ENCODE measurements at places on chromosomes 13 and 19.

DNA sequence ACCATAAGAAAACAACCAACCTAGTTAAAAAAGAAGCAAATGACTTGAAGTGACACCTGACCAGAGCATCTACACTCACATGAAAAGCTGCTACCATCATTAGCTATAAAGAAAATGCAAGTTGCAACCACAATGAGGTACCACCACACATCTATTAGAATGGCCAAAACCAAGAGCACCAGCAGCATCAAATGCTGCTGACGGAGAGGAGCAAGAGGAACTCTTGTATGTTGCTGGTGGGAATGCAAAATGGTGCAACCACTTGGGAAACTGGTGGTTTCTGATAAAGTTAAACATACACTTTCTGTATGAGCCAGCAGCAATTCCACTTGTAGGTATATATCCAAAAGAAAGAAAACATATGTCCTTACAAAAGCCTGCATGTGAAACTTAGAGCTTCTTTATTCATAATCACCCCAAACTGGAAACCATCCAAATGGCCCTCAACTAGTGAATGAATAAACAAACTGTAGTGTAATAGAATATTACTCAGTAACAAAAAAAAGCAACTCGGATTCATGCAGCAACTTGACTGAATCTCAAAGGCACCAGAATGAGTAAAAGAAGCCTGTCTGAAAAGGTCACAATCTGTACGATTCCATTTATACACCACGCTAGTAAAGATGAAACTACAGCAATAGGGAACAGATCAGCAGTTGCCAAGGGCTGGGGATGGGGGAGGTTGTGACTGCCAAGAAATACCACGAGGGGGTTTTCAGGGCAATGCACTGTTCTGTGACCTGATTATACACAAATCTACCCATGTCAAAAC lies 60.9 kb upstream of the RANBP3 start:
- DNase-seq: no peak

DNA sequence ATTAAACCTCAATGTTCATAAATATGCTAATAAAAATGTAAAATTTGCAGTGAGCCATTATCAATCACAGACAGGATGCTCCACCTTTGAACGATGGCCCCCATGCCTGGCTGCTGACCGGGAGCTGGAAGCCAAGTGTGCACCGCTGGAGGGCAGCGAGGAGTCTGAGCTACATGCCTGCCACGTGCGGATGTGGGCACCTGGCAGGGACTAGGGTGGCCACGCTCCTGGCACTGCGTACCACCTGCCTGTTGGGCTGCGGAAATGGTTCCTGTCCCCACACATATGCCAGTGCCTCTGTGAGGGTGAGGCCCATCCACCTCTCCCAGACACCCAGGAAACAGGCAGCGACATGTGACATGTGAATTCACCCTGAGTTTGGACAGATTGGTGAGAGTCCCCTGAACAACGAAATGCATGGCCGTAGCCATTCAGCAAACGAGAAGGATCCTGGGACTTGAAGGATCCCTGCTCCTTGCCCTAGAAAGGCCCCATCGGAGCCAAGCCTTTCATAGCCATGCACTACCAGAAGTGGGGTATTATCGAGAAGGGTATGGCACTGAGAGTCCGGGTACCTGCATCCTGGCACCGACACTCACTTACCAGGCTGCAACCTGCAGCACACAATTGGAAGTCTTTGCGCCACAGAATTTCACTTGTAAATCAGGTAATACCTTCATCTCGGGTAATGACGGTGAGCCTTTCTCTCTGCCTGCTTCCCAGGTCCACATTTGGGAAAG lies 35.8 kb downstream of the TSHZ3 start:
- DNase-seq: no peak

DNA sequence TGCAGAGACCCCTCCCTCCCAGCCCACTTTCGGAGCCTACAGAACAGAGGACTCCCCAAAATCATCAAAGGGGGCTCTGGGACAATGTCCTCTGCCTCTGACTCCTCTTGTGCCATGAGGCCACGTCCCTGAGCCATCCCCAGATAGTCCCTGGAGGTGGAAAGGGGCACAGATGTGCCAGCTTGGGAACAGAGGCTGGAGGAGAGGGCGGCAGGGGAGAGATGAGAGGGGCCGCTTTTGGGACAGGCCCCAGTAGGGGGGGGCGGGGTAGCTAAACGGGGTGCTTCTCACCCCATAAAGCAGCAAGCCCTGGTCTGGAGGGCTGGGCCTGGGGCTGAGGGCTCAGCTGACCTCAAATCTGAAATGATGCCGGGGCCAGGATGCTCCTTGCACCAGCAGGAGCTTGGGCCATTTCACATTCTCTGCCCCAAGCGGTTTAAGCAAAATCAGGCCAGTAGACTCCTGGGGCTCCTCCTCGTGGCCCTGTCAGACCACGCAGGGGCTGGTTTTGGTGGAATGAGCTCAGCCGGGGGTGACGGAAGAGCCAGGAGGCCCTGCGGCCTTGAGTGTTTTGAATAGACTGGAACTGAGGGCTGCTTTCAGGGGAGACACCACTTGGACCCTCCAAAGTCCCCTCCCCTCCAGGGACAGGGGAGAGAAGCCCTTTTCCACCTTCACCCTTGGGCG lies 27.1 kb downstream of the ONECUT3 start:
- DNase-seq: no peak

- DNase-seq: no peak
Observed at GRCh38 chr13:42947925-42948324, 44.1 kb downstream of the EPSTI1 start.

DNA sequence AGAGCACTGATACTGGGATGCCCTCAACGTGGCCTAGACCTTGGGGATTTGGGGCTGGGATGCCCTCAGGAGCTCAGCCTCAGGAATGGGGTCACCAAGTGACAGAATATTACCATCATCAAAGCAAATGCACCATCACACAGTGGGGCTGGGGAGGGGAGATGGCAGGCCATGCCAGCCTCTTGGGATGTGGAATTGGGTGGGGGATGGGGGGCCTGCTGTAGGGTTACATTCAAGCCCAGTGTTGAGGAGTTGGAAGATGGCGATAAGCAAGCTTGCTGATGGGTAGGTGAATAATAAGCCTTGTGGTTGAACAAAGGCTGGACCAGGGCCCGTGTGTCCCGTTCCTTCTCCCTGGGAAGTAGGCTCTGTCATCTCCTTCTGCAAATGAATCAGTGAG lies 69.1 kb upstream of the GPR12 start:
- no peak for DNase-seq

DNA sequence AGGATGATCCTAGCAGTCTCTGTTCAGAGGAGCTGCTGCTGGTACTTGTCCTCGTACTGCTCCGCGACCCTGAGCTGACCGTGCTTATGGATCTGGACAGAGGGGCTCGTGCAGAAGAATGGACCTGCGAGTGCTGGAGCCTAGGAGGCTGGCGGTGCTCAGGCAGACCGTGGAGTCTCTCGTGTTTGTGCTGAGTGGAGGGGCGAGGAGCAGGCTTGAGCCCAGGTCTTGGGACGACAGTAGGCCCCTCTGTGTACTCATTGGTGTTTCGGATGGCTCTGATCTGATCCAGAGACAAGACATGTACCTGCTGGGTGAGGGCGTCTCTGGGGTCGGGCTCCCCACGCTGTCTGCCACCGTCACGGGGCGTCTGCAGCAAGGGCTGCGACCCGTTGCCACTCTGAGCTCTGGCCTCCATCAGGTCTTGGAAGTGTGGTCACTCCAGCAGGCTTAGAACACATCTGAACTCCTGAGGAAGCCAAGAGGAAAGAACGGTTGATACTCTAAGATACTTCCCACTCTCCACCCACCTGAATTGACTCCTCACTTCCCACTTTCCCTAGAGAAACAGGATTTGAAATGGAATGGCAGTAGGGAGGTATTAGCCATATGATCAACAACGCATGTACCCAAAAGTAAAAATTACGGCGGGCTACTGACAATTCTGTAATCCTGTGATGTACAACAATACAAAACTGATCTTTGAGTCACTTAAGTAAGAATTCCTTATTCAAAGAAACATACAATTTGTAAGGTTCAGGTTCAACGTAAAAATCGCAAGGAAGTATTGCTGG lies 3.4 kb downstream of the SPRY2 start:
- DNase-seq: no peak

DNA sequence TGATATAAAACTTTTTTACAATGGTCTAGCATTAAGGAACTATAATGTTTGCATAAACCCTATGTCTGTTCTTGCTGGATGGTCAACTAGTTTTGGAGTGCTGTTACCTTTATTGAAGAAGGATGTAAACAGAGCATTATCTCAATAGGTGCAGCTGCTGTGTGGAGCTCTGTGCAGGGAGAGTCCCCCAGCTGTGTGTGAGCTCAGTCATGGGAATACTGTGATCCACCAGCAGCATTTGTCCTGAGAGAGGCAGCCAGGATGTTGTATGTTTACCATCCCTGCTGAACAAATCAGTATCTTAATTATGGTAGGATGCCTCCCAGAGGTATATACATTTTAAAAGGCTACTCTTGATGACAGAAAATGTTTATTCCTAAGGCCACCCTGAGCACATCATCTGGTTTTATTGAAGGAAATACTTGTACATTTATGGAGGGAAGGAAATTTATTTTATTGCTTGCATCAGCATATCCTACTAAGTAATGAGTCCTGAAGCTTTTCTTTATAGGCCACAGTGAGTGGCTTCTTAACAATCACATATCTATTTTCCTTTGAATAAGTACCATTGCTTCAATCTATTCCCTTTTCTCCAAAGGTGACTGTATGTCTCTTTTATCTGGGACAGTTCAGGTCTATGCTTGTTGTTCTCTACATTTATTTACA lies 11.7 kb downstream of the RAP2A start:
- DNase-seq: no peak

- DNase-seq: no peak
Observed at GRCh38 chr13:62176051-62176450, 760.4 kb upstream of the PCDH20 start.

DNA sequence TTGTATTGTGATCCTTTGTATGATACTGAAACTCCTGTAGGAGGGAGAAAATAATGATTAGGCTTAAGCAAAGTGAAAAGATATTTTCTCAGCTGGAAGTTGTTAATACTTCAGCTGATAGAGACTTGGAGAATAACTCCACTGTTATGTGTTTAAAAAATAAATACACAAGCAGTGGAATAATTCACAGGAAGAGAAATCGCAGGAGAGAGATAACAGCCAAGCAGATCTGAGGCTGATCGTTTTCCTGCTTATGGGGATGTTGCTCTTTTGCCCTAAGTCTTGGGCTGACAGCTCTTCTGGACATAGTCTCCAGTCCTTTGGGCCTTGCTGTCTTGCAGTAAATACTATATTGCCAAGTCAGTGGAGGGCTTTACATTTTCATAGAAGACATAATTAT lies 93.3 kb downstream of the OLFM4 start:
- DNase-seq: no peak

- DNase-seq: no peak
Observed at GRCh38 chr19:55452749-55453346, 8.6 kb downstream of the ISOC2 start.

DNA sequence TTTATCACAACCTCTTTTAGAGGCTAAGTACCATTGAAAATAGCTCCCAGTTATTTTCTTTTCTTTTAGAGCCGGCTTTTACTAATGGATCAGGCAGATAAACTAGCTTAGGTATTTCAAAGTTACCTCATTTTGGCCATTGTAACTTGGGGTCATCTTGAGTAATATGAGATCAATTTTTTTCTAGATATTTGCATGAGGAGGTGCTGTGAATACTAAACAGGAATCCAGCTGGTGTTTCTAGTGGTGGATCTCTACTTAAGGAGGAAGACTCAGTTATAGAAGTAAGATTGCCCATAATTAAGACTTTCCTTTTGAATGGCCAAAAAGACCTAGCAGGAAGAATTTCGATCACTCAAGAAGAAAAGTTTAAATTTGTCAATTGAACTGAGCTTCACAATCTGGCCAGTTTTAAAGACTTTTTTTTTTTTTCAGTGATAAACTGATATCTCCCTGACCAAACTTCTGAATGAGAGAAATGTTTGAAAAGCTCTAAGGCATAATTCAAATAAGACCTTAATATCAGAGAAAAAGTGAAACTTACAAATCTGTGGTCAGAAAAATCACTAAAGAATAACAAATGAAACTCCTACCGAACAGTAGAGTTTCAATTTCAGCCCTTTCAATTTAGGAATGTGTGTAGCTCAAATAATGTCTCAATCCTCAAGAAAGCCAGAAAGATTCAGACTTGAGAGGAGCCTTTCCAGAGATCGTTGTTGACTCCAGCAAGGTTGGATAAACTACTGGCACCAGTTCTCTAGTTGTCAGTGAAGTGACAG lies 11.6 kb upstream of the NAA16 start:
- no peak for DNase-seq

- no peak for DNase-seq
Observed at GRCh38 chr13:51052581-51052980, 58.5 kb downstream of the C13orf42 start.

GRCh38 chr13:95044452-95045205 lies 256.6 kb downstream of the ABCC4 start:
- no peak for DNase-seq

DNA sequence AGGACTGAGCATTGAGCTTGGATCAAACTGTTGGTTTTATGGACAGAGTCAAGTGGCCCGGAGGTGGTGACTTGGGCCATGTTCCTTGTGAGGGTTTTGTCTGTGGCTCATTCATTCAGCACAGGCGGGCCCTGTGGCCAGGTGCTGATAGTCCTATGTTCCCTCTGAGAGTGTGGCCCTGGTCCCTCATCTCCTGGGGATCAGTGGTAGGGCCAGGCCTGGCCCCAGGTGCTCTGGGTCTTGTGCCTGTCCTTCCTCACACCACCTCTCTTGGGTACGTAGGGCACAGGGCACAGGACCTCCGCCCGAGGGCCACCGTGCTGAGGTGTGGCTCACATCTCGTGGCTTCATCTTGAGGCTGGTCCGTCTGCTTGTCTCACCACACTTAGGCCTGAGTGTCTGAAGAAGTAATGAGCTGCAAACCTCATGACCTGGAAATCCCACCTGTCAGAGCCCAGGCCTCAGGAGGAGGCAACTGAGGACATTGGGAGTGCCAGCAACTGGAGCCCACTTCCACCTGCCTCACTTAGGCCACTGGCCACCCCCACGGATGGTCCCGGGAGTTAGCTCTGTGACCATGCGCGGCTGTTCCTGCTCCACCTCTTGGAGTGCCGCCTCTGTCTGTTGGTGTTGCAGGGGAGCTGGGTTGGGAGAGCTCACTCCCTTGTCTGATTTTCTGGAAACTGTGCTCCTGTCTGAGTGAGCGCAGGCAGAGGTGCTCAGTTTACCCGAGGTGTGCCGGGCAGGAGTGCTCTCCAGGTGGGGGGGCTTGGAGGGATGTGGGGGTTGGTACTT lies 53.4 kb downstream of the KDM4B start:
- no peak for DNase-seq

GRCh38 chr19:7559102-7559501 lies 23.6 kb downstream of the PNPLA6 start:
- no peak for DNase-seq

DNA sequence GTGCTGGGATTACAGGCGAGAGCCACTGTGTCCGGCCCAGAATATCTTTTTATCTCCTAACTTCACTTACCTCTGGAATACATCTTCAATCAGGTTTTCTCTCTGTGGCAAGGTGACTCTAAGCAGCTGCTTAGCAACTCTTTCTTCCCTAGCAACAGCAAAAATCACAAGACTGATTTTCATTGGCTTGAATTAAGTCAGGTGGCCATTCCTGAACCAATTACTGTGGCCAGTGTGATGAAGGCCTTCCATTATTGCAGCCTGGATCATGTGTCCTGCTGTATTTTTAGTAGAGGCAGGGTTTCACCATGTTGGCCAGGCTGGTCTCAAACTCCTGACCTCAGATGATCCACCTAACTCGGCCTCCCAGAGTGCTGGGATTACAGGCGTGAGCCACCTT lies 9.0 kb upstream of the LTBP4 start:
- no peak for DNase-seq

Measured in mucosa of descending colon (tissue), 3 donors.